ENCODE measurements at places on chromosomes 7 and 10.

GRCh38 chr10:79093658-79094411 lies 25.1 kb downstream of the ZMIZ1 start:
- DNase-seq = no peak

DNA sequence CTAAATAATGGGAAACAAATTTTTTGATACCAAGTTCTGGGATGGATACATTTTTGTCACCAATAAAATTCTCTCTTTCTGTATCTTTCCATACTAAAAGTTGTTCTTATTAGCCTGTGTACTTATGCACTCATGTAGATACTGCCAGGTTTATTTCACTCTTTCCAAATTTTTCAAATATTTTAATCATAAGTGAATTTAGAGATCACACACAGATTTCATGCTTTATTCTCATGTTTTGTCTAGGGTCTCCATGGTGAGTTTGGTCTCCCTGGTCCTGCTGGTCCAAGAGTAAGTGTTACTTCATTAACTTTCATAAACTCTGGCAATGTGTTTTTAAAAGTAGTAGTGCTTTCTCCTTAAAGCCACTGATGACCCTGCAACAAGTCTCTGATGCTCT lies 20.3 kb downstream of the COL1A2 start:
- DNase-seq = no peak

GRCh38 chr7:10245406-10245805 lies 728.3 kb upstream of the PHF14 start:
- peak; percentile 43 for DNase-seq

GRCh38 chr7:48734695-48735406 lies 189.5 kb upstream of the CDC14C start:
- no peak for DNase-seq

DNA sequence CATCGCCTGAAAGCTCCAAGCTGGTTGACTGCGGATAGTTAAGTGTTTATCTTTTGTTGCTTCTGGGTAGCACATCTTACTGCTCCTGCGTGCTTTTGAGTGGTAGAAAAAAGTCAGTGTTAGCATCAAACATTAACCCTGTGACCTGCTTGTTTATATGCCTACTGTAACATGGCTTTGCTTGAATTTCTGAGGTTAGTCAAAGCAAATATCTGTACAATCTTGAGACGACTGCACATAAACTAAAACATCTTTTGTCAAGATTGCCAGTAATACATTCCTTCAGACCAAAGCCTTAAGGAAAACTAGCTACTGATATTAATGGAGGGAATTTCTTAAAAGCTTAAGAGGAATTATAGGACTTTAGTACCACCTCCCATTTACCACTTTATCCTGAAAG lies 163.7 kb downstream of the BAMBI start:
- no peak for DNase-seq

- no peak for DNase-seq
Observed at GRCh38 chr7:151113344-151114150, 27.3 kb downstream of the AGAP3 start.

DNA sequence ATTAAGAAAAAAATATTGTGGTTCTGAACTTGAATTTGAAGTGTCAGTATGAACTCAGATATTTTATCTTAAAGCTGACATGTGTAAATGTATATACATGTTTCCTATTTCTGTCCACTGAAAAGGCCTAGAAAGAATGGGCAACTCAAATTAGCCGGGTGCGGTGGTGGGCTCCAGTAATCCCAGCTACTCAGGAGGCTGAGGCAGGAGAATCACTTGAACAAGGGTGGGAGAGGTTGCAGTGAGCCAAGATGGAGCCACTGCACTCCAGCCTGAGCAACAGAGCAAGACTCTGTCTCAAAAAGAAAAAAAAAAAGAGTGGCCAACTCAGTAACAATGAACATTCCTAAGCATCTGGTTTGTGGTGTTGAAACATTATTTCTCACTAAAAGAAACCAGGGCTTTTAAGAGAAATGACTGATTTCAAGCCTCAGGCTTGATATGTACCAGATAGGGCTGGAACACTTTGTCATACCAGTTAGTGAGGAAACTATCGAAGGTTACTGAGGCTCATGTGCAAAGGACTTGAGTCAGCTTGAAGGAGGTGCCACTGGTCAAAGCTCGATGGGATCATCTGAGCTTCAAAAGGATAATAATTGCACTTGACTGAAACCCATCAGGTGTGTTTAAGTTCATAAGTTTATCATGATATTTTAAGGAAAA lies 40.5 kb downstream of the AOAH start:
- DNase-seq = no peak

DNA sequence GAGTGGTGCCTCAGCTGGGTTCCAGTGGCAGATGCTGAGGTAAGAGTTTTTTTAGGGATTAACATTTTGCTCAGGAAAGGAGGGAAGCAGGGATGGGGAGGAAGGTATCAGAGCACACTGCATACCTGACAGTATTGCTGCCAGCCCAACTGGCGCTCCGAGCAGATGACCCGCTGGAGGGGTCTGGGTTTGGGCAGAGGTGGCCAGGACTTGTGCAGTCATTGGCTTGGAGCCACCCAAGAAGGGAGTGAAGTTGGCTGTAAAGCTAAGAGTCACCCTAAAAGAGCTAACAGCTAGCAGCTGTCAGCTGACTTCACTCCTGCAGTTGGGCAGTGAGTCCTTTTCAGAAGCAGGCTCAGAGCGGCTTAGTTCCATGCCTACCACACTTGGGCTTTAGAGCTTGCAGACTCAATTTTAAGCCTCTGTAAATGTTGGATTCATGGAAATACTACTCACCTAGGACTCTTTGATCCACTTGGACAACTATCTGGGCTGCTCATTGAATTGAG lies 5.8 kb upstream of the ARHGAP22 start:
- no peak for DNase-seq

GRCh38 chr7:16028103-16028502 lies 341.6 kb upstream of the MEOX2 start:
- DNase-seq = no peak

DNA sequence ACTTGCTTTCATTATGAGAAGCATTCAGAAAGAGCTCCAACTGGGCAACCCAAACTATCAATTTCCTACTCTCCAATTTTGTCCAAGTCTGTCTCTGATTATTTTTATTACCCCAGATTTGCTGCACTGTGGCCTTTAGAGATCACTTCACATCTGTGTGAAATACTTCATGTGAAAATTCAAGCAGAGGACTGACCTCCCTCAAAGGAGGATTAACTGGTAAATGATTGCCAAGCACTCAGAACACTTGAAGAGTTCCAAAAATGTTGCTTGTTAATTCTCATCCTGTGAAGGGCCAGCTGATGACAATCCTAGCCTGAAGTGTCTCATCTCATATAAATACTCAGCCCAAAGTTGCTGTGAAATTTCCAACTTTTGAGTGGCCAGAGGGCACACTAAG lies 182.8 kb upstream of the DGKB start:
- no peak for DNase-seq

DNA sequence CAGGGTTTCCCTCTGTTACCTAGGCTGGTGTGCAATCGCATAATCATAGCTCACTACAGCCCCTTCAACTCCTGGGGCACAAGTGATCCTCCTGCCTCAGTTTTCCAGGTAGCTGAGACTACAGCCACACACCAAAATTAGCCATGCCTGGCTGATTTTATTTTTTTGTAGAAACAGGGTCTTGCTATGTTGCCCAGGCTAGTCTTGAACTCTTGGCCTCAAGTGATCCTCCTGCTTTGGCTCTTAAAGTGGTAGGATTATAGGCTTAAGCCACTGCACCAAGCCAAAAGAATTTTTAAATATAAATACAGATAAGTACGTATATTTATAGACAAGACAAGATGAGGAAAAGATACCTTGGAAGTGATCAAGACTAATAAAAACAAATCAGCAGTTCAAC lies 116.9 kb downstream of the NRBF2 start:
- DNase-seq = no peak

- DNase-seq = no peak
Observed at GRCh38 chr10:69045441-69046300, 42.2 kb upstream of the SRGN start.

GRCh38 chr10:10292501-10292900 lies 725.2 kb upstream of the CELF2 start:
- DNase-seq = no peak

- no peak for DNase-seq
Observed at GRCh38 chr10:86613905-86614304, 40.4 kb upstream of the OPN4 start.

DNA sequence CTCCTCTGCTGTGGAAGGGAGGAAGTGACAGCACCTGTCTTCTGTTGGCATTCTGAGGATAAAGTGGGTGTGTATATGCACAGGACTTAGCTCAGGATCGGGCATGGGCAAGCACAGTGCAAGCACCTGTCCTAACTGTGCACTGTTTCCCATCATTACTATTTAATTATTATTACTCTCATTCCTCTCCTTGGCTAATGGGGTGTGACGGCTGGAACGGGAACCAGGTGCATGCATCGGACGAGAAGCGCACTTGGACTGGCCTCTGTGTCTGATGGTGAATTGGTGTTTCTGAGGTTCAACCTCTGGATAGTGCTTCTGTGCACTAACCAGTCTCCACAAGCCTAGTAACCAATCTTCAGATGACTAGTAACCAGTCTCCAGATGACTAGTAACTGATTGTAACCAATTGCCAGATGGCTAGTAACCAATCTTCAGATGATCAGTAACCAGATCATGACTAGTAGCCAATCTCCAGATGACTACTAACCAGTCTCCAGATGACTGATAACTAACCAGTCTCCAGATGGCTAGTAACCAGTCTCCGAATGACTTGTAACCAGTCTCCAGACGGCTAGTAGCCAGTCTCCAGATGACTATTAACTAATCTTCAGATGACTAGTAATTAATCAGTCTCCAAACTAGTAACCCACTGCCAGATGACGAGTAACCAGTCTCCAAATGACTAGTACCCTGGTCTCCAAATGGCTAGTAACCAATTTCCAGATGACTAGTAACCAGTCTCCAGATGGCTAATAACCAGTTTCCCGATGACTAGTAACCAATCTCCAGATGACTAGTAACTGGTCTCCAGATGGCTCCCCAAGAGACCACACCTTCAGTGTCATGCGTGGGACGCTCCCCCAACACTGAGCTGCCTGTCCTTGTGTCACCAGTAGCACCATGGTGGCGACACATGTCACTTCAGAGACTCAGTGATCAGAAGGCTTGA lies 85.8 kb downstream of the PAXIP1 start:
- no peak for DNase-seq

GRCh38 chr7:48525736-48526732 lies 354.8 kb downstream of the ABCA13 start:
- DNase-seq = no peak

- no peak for DNase-seq
Observed at GRCh38 chr7:16345979-16346958, 75.1 kb downstream of the CRPPA start.

GRCh38 chr10:110802090-110802489 lies 69.6 kb upstream of the PDCD4 start:
- DNase-seq = no peak

DNA sequence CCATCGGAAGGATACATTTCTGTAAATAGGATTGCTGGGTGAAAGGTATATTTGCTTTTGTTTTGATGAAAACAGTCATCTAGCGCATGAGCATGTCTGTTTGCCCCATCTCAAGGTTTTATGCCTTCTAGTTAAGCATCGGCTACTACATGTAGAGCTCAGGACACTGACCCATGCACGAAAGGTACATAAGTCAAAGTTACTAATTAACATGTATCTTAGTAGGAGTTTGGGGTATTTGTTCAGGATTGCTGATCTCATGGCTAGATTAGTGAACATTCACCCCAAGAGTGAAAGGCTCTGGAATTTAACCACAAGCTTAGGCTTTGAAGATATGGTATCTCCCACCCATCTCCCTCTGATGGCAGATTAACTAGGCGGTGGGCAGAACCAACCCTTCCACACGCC lies 91.5 kb downstream of the RBM20 start:
- DNase-seq = no peak

GRCh38 chr10:693506-693905 lies 4.0 kb upstream of the DIP2C start:
- no peak for DNase-seq

All from NCI-H2171 (cell line).